ENCODE measurements at places on chromosomes 16 and 17.

DNA sequence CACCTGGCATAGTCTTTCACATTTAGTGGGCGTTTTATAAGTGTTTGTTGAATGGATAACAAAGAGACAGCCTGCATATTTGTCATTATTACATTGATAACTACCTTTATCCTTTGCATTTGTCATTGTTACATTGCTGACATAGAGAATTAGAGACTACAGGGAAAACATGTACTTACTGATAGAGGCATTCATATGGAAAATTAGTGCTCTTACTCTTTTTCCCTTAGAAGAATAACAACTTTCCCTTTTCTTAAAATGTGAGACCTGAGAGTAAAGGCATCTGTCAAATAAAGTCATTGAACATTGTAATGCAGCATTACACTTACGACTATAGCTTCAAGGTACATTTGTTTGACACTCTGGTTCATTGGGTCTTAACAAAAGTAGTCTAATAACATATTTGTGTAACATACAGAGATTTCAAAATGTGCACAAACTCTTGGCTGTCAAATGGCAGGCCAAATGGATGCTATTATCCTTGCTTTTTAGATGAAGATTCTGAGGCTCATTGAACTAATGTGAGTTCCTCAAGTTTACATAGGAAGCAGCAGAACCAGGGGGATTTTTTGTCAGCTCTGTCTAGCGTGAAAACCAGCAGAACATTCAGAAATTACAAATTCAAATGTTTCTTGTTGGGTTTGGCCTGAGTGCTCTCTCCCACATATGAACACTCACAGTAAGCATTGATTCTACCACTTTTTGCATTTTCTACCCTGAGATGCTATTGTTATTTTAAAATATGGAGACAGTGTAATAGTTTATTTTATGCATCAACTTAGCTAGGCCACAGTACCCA is 28.5 kb downstream of the SMIM36 start:
- DNase-seq, result no peak

DNA sequence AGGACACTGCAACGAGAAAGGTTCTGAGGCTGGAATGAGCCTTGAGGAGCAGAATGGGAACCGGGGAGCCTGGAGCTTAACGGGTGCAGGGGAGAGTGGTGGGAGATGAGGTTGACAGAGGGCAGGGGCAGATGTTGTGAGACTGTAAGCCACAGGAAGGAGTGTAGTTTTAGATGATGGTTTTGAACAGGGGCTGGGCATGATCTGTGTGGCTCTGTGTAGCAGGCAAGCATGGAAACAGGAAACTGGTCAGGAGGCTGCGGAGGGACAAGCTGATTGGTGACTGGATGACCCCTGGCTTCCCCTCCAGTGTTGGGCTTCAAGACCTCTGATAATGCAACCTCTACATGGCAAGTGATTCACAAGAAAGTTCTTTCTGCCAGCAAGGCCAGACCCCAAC is 1.4 kb upstream of the CNGB1 start:
- DNase-seq, result no peak

GRCh38 chr16:67449739-67450138 is 18.8 kb downstream of the HSD11B2 start:
- no peak for DNase-seq

DNA sequence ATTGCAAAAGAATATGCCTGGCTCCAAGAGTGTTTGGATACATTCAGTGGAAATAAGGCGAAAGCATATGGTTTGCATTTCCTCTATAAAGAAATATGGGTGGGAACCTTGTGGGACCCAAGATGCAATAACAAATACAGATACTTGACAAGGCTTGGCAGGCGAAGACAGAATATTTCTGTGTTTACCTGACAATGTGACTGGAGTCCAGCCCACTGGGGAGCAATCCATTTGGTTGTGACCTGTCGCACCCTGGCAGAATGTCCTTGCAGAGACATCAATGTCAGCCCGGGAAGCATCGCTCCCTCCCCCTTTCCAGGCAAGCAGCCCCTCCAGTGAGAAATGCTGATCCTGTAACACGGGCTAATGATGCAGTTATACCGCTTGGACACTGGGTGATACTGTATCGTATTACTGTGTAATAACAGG is 296.6 kb downstream of the MAF start:
- no peak for DNase-seq

- DNase-seq, result no peak
Measured at GRCh38 chr16:20870122-20870820, 29.9 kb downstream of the DCUN1D3 start.

- DNase-seq, result no peak
Measured at GRCh38 chr16:73032541-73033270, 15.2 kb downstream of the ZFHX3 start.

- no peak for DNase-seq
Measured at GRCh38 chr17:13569398-13570123, 32.2 kb downstream of the HS3ST3A1 start.

GRCh38 chr16:88649195-88649923 is 1.5 kb downstream of the CYBA start:
- DNase-seq, result no peak

DNA sequence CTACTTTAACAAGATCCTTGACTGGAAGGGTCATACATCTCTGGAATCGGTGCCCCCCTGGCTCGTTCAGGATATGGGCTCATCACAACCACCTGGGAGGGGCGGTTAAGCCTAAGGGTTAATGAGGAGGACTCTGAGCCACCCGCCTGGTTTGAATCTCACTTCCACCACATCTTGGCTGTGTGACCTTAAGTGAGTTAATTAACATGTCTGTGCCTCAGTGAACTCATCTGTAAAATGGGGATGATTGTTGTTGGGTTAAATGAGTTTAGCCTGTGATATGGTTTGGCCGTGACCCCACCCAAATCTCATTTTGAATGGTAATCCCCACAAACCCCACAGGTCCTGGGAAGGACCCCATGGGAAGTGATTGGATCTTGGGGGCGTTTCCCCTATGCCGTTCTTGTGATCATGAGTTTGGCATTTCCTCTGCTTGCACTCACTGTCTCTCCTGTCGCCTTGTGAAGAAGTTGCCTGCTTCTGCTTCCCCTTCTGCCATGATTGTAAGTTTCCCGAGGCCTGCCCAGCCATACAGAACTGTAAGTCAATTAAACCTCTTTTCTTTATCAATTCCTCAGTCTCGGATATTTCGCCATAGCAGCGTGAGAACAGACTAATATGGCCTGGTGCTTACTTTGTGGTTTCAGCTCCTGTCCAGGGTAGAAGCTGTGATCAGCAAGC is 214.0 kb upstream of the CIBAR2 start:
- DNase-seq, result no peak

GRCh38 chr16:966035-966434 is 4.7 kb downstream of the LMF1 start:
- no peak for DNase-seq

Data from stimulated activated CD8-positive, alpha-beta memory T cell treated with anti-CD3 and anti-CD28 coated beads, Interleukin-7, amount 100 ng/mL, for 1 hour (primary cell).